ENCODE measurements at places on chromosomes 4 and X.

- H3K4me3 ChIP-seq, result no peak overlapping the region
- no peaks in the 10 kb centered on the region for H3K36me3 ChIP-seq
- H3K27ac ChIP-seq, result no peak overlapping the region
- no peaks in the 10 kb centered on the region for H3K4me1 ChIP-seq
- H3K27me3 ChIP-seq, result no peaks in the 10 kb centered on the region
- DNase-seq, result no peak
Measured at GRCh38 chr4:27115221-27115620, 254.6 kb downstream of the STIM2 start.

- no peaks in the 10 kb centered on the region for H3K4me1 ChIP-seq
- no peak overlapping the region for H3K4me3 ChIP-seq
- no peaks in the 10 kb centered on the region for H3K36me3 ChIP-seq
- no peaks in the 10 kb centered on the region for H3K27me3 ChIP-seq
Measured at GRCh38 chrX:45628041-45628440, 427.4 kb upstream of the DIPK2B start.

- no peaks in the 10 kb centered on the region for H3K36me3 ChIP-seq
- no peak for DNase-seq
- no peak overlapping the region for H3K4me3 ChIP-seq
- H3K27ac ChIP-seq, result peak overlapping the region; percentile 30
Measured at GRCh38 chr4:48651914-48652313, 128.2 kb downstream of the FRYL start.

DNA sequence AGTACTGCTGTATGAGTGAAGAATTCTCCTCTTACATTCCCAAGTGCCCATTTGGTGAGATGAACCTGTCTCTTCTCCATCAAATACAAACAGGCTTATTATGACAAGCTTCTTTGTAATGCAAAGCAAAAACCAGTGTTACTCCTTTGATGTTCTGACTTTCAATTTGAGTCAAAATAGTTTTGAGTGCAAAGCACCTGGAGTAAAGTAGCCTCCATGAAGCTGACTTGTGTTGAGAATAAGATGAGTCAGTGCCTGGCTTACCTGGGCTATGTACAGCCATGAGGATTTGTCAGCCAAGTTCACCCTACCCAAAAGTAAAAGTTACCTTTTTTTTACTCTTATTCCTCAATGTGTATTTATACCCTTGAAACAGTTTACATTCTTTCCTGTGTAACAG is 132.5 kb upstream of the FMR1 start:
- H3K4me1 ChIP-seq, result no peaks in the 10 kb centered on the region
- no peaks in the 10 kb centered on the region for H3K27me3 ChIP-seq
- H3K27ac ChIP-seq, result no peak overlapping the region
- no peak overlapping the region for H3K4me3 ChIP-seq
- no peaks in the 10 kb centered on the region for H3K36me3 ChIP-seq
- no peak for DNase-seq

GRCh38 chr4:148737061-148737770 is 295.0 kb upstream of the NR3C2 start:
- H3K27ac ChIP-seq, result no peak overlapping the region
- H3K4me1 ChIP-seq, result no peaks in the 10 kb centered on the region
- no peaks in the 10 kb centered on the region for H3K36me3 ChIP-seq
- no peaks in the 10 kb centered on the region for H3K27me3 ChIP-seq
- no peak for DNase-seq

GRCh38 chrX:130523460-130524394 is 121.9 kb downstream of the RBMX2 start:
- DNase-seq, result peak; percentile 9
- no peaks in the 10 kb centered on the region for H3K4me1 ChIP-seq
- H3K27ac ChIP-seq, result no peak overlapping the region
- no peaks in the 10 kb centered on the region for H3K36me3 ChIP-seq

- no peak overlapping the region for H3K4me3 ChIP-seq
- no peak for DNase-seq
- no peak overlapping the region for H3K27ac ChIP-seq
- H3K4me1 ChIP-seq, result no peaks in the 10 kb centered on the region
- H3K36me3 ChIP-seq, result no peaks in the 10 kb centered on the region
- H3K27me3 ChIP-seq, result no peaks in the 10 kb centered on the region
Measured at GRCh38 chr4:104693601-104694201, 199.0 kb upstream of the CXXC4 start.

GRCh38 chrX:150767475-150768131 is 74.4 kb downstream of the MTMR1 start:
- H3K4me3 ChIP-seq, result no peak overlapping the region
- H3K4me1 ChIP-seq, result no peaks in the 10 kb centered on the region
- no peak for DNase-seq
- H3K27ac ChIP-seq, result no peak overlapping the region

Data from ascending aorta (tissue), 2 donors.